ENCODE measurements at places on chromosomes 7 and 10.

GRCh38 chr7:113968713-113969112, 49.9 kb upstream of the PPP1R3A start:
- no peak for DNase-seq

- DNase-seq = no peak
These were observed 108.7 kb downstream of the TBXAS1 start for GRCh38 chr7:139937715-139938114.

DNA sequence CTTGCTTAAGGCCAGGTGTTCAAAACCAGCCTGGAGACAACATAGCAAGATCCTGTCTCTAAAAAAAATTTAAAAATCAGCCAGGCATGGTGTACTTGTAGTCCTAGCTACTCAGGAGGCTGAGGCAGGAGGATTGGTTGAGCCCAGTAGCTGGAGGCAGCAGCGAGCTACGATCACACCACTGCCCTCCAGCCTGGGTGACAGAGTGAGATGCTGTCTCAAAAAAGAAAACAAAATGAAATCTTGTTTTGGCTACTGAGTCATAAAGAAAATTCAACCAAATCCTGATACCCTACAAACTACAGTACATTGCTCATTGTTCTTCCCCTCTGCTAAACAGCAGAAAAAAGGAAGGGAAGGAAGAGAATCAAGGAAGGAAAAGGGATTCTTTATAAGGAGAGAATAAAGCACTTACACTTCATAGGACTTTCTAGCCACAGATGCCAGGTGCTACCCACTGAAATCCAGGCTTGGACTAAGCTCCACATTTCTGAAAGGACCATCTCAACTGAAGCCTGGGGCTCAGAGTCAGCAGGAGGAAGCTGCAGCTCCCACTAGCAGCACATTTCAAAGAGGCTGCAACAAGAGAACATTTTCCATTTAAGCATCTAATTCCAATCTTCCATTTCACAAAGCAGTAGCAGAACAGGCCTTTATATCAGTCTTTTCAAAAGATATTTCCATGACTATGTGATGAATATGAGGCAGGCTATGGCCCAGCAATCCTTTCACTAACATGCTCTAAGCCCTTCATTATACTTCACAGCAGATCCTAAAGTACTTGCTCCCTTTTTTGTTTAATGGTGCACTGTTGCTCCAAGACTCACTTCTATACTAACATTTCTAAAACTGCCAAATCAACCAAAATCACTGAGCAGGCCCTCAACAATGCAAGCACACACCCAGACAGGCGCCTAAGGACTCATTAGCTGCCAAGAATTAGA, 13.5 kb downstream of the TNPO3 start:
- DNase-seq = peak; percentile 9

DNA sequence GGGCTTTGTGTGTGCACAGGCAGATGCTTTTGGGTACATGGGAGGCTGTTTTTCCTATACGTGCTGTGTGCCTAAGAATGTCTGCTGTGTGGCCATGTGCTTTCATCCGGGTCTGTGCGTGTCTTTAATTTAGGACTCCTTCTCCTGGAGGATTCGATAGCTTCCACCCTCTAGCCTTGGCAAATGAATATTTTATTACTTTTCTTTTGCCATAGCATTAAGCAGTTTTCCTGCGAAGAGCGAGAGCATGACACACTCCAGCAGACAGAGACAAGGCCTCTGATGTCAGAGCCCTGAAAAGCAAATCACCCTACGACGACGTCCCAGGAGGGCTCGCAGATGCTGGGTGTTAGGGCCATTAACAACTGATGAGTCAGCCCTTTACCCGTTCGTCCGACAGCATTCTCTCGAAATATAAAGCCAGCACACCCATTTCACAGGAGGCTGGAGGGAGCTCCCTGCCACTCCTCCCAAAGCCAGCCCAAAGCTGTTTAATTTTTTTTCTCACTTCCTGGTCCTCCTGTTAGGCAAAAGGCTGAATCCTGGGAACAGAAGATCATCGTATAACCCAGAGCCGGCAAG, 311.3 kb upstream of the ZMIZ1 start:
- peak; percentile 96 for DNase-seq

DNA sequence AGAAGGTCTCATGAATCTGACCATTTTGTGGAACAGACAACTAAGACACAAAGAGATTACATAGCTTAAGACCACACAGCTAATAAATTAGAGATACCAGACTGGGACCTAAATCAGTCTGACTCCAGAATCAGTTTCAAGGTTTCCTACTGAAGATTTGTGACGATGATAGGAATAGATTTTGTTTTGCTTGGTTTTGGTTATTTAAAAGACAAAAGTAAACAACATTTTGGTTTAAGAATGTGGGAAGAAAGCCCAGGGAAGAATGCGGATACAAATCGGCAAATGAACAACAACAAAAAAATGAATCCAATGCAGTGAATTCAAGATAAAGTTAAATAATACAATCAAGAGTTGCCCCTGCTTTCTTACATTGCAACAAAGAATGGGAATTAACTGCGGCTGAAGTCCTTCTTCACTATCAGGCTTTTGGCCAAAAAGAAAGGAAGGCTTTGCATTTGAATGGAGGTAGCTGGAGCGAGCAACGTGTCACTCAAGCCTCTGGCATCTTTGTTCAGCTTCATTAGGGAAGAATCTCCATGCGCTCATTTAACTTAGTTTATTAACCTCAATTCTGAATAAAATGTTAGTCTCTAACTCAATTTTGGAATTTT, 210.8 kb downstream of the ADAM12 start:
- DNase-seq = no peak

DNA sequence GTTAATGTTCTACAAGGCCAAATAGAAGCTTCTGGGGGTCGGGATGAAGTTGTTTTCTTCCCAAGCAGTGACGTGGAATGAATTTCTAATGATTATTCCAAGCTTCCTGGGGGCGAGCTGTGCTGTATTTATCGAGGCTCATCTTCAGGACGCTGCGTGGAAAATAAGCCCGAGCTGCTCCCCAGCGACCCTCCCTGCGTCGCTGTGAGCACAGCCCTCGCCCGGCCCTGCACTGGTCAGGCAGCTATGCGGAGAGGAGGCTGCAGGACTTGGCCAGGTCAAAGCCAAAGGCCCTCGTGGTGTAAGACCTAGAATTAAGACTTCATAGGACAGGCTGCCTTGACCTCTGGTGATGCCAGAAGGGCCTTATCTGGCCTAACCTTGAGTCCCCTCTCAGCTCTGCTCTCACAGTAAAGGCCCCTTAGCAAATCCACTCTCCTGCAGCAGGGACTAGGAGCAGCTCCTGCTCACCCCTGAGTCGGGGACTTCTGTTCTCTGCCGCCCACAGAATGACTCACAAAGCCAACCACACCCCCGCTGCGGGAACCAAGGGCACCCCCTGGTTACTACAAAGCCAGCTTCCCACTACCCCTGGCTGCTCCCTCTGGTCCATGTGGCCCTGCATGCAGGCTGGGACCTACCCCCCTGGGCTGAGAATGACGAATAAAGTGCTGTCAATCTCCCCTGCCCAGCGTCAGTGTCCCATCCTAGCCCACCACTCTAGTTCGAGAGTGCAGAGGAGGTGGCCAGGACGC, 501.6 kb downstream of the TCERG1L start:
- no peak for DNase-seq

DNA sequence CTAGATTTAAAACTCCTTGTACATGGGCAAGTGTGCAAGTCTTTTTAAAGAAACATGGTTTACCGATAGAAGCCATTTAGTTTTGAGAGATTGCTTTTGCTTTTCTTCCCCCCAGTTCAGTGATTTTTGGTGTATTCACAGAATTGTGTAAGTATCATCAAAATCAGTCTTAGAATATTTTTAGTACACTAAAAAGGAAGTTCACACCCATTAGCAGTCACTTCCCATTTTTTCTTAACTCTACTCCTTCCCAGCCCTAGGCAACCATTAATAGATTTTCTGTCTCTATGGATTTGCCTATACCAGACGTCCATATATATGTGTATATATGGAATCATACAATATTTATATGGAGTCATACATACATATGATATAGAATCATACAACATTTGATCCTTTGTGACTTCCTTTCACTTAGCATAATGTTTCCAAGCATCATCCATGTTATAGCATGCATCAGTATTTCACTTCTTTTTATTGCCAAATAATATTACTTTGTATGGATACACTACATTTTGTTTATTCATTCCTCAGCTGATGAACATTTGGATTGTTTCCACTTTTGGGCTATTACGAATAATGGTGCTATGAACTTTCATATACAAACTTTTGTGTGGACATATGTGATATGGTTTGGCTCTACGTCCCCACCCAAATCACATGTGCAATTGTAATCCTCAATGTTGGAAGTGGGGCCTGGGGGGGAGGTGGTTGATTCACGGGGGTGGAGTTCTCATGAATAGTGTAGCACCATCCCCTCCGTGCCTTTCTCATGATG, 16.5 kb upstream of the ARL4A start:
- DNase-seq = no peak

DNA sequence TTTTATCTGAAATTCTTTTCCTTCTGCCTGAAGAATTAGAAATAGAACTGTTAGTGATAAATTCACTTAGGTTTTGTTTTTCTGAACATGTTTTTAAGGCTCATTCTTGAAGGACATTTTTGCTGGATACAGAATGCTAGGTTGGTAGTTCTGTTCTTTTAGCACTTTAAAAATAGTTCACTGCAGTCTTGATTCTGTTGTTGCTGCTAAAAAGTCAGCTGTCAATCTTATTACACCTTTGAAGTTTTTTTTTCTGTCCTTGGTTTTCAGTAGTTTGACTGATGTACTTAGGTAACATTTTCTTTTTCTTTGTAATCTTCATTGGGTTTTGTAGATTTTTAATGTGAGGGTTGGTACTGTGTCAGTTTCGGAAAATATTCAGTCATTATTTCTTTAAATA, 48.7 kb downstream of the C1GALT1 start:
- DNase-seq = no peak

- DNase-seq = no peak
These were observed 68.2 kb upstream of the AGK start for GRCh38 chr7:141483044-141483443.

DNA sequence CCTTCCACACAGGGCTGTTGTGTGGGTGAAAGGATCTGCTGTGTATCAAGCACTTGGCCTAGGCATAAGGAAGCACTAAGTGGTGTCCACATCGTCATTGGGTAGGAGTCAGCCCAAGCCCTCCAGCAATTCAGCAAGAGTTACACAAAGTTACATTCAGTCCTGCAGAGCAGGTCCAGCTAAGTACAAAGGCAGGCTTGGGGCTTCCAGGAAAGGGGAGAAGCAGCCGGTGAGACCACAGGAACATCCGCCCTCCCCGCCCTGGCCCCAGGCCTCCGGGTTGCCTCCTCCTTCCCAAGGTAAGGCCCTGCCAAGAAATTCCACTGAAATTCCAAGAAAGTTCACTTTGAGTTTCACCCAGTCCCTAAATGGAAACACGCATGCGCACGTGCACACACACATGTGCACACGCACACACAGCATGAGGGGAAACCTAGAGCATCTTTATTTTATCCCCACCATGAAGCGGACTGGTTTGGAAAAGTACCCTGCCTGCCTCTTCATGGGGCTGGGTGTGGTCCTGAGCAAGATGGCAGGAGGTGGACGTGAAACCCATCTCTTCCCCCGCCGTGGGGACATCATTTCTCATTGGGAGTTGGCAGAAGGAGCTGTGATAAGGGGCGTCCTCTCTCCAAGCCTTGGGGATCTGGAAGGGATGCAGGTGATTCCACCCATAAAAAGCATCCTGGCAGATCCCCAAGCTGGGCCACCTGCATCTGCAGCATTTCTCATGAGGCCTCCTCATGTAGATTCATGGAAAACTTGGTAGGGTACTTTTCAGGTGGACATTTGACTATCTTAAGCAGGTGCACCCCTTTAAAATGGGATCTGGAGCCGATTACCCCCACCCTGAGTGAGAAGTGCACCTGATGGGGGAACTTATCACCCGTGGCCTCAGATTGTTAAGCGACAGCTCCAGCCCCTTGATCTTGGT, 69.1 kb upstream of the NANOS1 start:
- DNase-seq = peak; percentile 26

DNA sequence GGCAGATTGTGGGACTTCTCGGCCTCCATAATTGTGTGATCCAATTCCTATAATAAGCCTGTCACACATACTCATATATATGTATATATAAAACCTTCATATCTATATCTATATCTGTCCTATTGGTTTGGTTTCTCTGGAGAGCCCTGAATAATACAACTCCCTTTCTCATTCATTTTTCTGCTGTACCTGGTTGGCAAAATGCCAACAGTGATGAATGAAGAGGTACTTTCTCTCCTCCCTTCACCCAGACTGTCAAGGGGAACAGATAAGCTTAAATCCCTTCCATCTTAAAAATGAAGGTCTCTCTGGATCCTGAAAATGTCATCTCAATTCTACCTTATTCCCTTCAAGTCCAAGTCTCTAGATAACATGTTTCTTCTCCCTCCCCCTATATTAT, 60.3 kb upstream of the FOXP2 start:
- DNase-seq = no peak

DNA sequence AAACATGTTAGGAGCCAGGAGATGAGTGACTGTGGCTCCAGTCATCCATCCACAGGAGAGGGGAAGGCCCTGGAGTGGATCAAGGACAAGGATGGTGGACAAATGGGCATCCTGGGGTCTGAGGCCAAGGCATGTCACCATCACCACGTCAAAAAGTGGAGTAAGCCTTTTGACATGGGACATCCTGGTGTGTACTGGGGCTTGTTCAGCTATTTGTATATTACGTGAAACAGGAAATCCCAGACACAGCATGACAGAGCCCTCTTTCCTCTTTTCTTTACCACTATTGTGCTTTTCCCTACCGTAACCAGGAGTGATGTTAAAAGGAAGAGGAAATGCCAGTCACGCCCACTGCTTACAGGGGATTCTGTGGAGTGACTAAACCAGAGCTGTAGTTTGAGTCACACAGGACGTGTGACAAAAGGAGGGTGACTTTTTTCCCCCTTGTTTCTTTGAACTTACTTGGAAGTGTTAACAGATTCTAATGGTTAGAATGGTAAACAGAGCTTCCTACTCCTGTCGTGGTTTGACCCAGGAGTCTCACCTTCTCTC, 15.4 kb downstream of the ACSL5 start:
- peak; percentile 84 for DNase-seq

Measured in GM23248 (cell line).